NCI-H1092 (cell line): ENCODE measurements at places on chromosomes 5 and 9.

- no peak for DNase-seq
Observed at GRCh38 chr5:62608529-62609511, 30.2 kb downstream of the LRRC70 start.

- no peak for DNase-seq
Observed at GRCh38 chr5:148961261-148962199, 101.3 kb downstream of the SH3TC2 start.

DNA sequence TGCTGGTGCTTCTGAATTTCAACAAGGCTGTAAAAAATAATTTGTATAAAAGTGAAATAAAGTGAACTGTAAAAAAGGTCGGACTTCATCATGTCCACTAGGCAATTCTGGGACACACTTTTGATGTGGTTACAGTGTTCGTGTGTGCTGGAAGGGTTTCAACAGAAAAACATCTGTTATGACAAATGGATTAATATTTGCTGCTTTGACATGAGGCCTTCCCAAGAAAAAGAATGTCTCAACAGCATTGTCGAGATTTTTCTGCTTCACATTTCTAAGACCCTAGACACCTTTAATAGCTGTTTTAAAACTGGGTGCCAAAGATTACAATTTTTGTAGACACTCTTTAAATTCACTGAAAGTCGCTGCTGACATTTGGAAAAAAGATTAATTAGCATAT, 216.6 kb downstream of the SLC12A2 start:
- DNase-seq: no peak

DNA sequence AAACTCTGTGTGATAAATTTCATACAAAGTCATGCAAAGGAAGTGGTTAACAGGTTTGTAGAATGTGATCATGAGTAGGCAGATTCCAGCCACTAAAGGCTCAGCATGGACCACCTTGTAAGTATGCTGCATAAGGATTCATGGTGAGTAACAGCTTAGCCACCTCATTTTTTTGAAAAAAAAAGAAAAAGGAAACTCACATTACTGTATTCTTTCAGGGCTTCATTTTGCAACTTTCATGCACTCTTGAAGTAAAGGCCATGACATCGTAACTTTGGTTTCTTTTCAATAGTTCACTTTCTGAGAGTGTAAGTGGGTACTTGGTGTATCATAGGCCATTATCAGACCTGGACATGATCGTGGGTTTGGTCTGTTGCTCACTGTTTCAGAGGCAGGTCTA, 175.1 kb downstream of the PCSK1 start:
- DNase-seq: no peak

- DNase-seq: no peak
Observed at GRCh38 chr5:133589286-133589685, 23.1 kb downstream of the FSTL4 start.

GRCh38 chr5:78953092-78953800, 31.9 kb downstream of the ARSB start:
- DNase-seq: no peak

DNA sequence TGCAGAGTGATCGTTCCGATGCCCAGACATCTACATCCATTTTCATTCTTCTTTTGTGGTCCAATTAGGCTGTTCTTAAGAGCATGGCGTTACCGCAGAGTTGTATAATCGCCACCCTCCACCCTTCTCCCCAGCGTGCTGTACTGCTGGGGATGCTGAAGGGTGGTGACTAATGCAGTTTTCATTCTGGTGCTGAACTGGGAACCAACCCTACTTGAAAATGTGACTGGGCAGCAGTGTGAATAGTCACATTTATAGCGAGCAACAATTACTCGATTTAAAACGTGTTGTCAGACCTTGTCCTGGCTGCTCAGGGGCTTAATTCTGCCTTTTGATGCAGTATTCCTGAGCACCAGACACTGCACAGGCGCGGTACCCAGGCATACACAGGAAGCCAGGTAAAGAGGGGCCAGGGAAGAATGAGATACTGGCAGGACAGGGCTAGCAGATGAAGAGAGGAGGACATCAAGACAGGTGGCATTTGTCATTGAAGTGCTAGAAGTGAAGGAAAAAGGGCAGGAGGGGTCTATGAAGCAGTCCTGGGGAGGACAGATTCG, 719 bp upstream of the ISCA1 start:
- DNase-seq: no peak

DNA sequence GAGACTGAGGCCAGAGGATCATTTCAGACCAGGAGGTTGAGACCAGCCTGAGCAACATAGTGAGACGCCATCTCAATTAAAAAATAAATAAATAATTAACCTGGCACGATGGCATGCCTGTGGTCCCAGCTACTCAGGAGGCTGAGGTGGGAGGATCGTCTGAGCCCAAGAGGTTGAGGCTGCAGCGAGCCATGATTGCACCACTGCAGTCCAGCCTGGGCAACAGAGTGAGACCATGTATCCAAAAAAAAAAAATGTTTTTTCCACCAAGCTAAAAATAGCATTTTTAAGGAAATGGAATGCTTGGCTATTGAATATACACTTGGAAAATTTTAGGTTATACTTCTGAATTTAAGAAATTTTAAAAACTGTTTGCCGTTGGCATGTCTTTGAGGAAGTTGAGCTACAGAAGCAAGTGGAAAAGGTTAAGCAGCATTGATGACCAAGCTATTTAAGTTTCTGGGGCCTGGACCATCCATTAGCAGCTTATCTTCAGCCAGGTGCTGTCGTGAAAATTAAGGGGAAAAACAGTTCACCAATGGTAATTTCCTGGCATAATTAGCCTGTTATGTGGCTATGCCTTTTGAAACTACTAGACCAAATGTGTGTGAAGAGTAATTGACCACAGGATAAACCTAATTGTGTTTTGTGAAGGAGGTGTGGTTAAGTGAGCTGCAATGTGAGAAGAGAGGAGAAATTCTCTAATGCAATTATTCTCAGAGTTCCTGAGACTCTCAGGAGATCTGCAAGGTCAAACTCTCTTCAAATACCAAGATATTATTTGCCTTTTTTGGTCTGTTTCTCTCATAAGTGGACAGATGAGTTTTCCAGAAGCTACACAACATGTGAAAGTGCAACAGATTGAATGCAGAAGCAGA, 21.0 kb downstream of the F2R start:
- DNase-seq: no peak

- DNase-seq: peak; percentile 0
Observed at GRCh38 chr9:104412238-104412637, 91.8 kb upstream of the OR13F1 start.

DNA sequence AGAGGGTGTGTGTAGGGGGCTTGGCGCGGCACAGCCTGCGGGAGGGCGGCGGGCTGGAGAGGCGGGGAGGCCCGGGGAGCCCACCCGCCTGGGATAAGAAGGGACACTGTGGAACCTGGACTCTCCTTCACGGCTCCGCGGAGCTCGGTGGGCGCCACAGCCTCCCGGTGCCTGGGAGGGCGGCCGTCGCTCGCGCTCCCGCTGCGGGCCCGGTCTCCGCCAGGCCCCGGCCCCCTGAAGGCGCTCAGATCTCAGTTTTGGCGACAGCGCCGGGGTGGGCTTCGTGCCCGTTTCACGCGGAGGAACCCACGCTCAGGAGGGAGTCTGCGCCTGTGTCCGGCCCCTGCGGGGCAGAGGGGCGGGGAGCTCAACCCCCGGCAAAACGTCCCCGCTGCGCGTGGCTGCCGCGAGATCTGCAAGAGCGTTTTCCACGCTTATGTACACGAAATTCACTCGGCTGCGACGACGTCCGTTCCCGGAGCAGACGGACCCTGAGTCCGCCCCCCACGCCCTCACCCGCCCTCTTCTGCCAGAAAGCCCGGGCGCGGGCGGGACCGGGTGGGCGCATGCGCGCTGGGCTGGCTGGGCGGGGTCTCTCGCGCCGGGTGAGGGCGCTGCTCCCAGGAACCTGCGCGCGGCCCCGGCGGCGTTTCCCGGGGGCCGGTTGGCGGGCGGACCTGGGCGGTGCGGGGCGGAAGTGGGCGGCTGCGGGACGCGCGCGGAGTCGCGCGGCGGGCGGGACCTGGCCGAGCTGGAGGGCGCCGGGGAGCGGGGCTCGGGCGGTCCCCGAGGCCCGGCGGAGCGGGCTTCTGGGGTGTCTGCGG, at the start of gene NELFB:
Gene NELFB (plus strand): TSS at position 704 of the 824 bp plus-strand sequence.
- peak; percentile 87 for DNase-seq

- no peak for DNase-seq
Observed at GRCh38 chr9:134390537-134390936, 64.3 kb downstream of the RXRA start.

DNA sequence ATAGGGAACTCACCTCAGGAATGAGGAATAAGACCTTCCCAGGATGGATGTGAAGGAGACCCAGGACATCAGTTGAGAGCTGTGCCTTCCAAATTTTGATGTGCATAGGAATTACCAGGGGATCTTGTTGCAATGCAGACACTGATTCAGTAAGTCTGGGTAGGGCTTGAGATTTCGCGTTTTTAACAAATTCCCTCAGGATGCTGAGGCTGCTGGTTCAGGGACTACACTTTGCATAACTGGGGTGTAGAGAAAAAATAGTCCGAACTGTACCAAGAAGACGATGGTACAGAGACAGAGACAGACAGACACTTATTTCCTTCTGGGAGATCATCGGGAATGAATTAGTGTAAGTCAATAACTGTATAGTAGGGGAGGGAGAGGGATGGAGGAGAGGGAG, 82.3 kb upstream of the FREM1 start:
- no peak for DNase-seq

DNA sequence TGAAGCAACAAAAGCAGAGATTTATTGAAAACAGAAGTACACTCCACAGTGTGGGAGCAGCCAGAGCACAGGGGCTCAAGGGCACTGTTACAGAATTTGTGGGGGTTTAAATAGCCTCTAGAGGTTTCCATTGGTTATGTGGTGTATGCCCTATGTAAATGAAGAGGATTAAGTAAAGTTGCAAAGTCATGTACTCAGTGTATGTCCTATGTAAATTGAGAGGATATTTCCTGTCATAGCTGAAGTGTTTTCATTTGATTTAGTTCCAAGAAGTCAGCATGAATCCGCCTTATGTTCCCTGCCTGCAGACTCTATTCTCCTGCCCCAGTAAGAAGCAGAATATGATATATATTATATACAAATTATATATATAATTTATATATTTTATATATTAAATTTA, 966.0 kb upstream of the COX7C start:
- DNase-seq: no peak

- no peak for DNase-seq
Observed at GRCh38 chr9:114472765-114473446, 32.4 kb downstream of the WHRN start.

DNA sequence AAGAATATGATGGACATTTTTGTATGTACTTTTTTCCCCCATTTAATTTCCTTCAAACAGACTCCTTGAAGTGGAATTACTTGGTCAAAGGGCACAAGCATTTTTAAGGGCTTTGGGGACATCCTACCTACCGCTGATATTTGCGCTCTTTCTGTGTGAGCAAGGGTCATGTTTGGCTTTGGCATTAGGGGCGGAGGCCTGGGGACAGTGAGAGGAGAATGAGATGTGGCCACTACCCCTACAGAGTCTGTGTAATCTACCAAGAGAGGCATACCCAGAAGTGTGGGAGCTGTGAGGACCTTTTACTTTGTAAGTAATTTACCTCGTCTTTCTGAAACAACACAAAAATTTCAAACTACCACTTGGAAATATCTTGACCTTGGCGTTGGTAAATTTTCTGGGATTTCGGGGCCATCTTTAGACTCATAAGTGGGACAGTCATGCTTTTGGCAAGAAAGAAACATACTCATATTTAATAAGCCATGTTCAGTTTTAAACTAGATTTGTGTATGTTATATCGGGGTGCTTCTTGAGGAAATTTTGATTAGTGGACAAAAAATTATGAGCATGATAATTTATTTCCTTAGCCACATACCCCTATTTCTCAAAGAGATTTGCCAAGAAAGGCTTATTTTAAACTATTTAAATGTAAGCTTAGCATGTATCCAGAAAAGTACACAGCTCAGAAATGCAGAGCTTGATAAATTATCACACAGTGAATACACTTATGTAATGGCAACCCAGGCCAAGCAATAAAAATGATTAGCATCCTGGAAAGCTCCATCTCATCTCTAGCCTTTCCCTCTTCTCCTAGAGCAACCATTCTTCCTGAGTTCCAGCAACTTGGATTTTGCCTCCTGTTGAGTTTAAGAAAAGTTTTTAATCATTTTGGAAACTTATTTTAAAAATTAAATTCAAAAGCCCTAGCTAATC, 63.6 kb downstream of the ARHGAP26 start:
- no peak for DNase-seq

DNA sequence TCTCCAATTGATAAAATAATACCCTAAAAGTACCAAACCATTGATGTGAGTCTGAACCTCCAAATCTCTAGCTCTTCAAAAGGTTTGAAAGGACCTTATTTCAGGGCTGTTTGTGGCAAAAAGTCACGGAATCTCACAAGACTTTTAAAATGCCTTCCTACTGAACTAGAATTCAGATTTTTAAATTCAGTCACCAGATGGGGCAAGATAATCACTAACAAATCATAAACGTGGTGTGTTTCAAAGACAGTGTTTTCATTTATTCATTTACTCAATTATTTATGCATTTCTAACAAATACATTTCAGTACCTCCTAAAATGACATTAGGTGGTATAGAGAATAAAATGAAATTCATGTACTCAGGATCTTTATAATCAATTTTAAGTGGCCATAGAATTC, 68.2 kb upstream of the SMC2 start:
- no peak for DNase-seq

- no peak for DNase-seq
Observed at GRCh38 chr5:153542536-153542935, 52.1 kb downstream of the GRIA1 start.

DNA sequence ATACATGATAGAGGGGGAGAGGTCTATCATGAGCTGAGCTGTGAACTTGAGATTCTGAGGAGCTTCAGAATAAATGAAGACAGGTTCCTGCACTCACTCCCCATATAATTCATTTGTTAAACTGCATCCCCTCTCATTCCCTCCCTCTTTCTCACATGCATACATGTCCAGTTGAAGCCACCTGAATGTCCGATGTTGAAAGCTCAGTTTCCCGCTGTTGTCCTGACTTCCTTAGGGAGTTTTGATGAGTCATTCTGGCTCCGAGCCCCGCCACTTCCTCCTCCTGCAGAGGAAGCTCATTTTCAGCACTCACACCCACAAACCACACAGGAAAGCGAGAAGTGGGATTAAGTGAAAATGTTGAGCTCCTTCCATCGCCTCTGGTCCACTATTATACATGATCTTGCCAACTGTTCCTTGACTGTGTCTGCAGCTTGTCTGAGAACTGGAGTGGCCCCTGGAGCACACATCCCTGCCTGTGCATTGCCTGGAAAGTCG, 121.2 kb downstream of the CEMIP2 start:
- no peak for DNase-seq

- DNase-seq: no peak
Observed at GRCh38 chr9:120412425-120412951, 167.5 kb downstream of the CDK5RAP2 start.

DNA sequence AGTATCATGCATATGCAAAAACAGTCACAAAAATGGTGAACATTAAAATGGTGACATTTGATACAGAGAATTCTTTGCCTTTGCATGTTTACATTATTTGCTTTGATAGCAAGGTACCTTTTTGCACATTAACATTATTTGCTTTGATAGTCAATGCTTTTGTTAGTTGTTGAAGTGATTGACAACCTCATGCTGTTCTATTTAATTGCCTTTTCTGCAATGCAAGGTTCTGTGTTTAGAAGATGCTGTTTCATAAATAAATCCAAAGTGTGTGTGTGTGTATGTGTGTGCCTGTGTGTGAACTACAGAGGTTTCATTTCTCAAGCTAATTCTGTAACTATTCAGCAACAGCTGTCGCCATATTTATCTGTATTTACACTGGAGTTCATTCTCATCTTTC, 668.7 kb downstream of the NR2F1-AS1 start:
- DNase-seq: no peak
